ENCODE measurements at places on chromosomes 12 and 14. TPM values are rescaled to one million over a fixed set of nuclear protein-coding genes. Genes with fewer than 3 reads are reported as not detected.

Gene SYT10
- total RNA-seq, result not detected

Gene KCNJ8
- total RNA-seq, result 13.9 TPM

Gene NTF3
- 12.2 TPM for total RNA-seq

Gene CRACR2A
- 0.54 TPM for total RNA-seq

Gene PMCH
- total RNA-seq, result not detected

Gene FAR2
- 1.1 TPM for total RNA-seq

GRCh38 chr14:22084393-22085281 is 411.0 kb upstream of the OR4E1 start:
- no peak overlapping the region for H3K27ac ChIP-seq
- no peaks in the 10 kb centered on the region for H3K27me3 ChIP-seq

GRCh38 chr12:114662512-114663177 is 21.3 kb downstream of the TBX3 start:
- H3K4me3 ChIP-seq, result no peak overlapping the region
- no peaks in the 10 kb centered on the region for H3K27me3 ChIP-seq
- no peak overlapping the region for H3K27ac ChIP-seq
- peak; percentile 91 for DNase-seq
- H3K36me3 ChIP-seq, result no peaks in the 10 kb centered on the region
- peaks cover under 1% of the 10 kb centered on the region for H3K4me1 ChIP-seq

DNA sequence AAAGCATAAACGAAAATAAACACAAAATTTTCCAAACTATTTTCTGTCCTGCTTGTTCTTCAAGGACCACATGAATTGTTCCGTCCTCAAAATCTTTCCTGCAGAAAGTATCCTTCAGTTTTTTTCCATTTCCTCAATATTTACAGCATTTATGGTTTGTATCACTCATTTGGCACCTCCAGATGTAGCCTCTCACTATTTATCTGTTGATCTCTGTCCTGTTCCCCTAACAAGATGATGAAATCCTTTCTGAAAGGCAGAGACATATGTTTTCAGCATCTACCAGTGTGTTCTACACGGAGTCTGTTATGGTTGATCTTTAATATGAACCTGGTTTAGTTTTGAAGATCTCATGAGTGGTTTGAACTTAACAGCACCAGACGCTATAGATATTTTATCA is 490.2 kb downstream of the NELL2 start:
- H3K4me3 ChIP-seq, result no peak overlapping the region
- no peaks in the 10 kb centered on the region for H3K4me1 ChIP-seq
- H3K36me3 ChIP-seq, result no peaks in the 10 kb centered on the region
- H3K27ac ChIP-seq, result no peak overlapping the region
- no peak for DNase-seq
- H3K27me3 ChIP-seq, result no peaks in the 10 kb centered on the region

GRCh38 chr12:6281081-6281809 is 29.2 kb upstream of the PLEKHG6 start:
- peak overlapping the region; percentile 87 for H3K27ac ChIP-seq
- H3K36me3 ChIP-seq, result no peaks in the 10 kb centered on the region
- DNase-seq, result peak; percentile 52

DNA sequence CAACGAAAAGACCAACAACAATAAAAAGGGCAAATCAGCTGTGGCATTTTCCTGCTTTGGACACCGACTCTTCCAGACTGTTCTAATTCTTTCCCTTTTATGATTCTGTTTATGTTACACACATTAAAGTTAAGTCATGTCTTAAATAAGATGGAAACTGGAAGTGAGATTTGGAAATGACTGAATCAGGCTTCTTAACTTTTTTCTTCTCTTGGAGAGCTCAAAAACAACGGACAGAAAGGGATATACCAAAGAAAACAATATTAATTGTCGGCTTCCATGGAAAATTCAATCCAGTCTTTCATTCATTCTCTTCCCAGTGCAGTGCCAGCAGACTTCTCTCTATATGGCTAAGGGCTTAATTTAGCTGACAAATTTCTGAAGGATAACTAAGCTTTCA is 214.9 kb upstream of the DDHD1 start:
- H3K27me3 ChIP-seq, result peaks cover 2% of the 10 kb centered on the region
- peaks cover 17% of the 10 kb centered on the region for H3K4me1 ChIP-seq
- H3K27ac ChIP-seq, result peak overlapping the region; percentile 46
- no peak overlapping the region for H3K4me3 ChIP-seq
- H3K36me3 ChIP-seq, result no peaks in the 10 kb centered on the region
